CD4-positive, alpha-beta T cell treated with Interleukin-21 for 1 hour (primary cell): ENCODE measurements at places on chromosomes 4 and X.

DNA sequence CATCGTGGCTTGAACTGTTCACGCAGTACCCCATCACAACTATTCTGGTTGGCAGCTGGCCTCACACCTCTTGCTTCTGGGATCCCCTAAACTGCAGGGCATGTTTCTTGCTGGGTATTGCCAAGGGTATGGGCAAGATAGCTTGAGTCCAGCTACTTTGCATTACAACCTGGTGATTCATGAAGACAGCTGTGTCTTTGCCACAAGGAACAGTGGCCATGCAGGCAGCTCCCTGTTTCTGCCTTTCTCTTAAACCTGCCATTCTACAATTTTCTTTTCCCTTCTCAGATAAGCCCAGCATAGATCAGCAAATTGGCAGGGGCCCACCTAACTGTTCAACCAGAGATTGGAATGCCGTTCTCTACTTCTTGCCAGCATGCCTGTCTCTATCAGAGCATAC lies 42.8 kb downstream of the TENM3 start:
- no peak for DNase-seq

DNA sequence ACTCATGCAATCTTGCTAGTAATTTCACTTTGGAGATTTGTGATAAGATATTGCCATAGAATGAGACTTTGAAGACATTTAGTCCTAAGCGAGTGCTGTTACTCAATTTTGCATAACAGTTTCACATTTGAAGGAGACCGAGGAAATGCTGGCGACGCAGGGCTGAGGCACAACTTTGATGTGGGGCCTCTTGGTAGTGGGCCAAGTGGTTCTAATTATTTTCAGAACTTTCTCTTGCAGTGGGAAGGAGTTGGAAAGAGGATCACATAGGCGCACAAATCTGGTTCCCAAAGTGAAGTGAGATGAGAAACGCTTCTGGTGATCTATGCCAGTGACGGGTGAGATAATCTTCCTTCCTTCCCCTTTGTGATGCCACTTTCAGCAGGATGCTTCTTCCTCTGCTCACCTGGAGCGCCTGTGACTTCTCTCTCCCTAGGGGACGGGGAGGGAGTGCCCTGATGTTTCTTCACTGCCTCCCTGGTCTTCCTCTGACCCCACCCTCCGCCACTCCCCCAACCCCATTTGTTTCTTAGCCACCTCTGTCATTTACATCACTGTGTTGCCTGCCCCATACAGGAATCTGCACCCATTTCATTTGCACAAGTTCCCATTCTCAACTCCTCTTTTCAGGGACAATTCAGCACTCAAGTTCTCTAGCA lies 138.9 kb upstream of the MID1 start:
- no peak for DNase-seq

DNA sequence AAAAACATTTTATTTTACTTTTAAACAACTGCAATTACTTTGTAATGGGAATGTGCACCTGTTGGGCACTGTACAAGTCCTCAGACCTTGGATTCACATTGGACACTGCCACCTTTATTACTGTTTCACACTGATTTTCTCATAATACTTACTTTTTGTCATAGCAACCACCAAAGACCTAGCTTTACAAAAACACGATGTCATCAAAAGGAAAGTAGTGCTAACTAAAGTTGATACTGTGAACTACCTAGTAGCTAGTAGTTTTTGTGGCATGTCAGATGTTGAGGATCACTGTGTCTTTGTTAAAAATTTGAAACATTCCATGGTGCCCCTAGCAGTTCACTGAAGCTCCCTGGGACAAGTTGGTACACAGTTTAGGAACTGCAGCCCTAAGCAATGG lies 62.9 kb upstream of the HOPX start:
- DNase-seq: no peak

DNA sequence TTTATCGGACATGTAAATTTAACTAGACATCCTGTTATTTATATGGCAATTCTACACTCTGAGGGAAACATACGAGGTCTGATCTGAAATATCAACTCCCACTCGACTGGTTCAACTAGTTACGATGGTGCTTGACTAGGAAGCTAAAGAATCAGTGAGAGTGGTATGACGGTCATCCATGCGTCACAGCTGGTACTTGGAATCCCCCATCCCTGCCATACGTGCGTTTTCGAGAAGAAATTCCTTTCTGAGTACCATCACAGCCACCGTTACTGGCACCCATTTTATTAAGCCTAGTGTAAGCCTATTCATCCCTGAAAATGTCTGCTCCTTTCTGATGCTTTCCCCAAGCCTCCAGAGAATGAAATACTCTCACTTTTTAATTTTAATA lies 695 bp upstream of the PIGA start:
- peak; percentile 75 for DNase-seq

DNA sequence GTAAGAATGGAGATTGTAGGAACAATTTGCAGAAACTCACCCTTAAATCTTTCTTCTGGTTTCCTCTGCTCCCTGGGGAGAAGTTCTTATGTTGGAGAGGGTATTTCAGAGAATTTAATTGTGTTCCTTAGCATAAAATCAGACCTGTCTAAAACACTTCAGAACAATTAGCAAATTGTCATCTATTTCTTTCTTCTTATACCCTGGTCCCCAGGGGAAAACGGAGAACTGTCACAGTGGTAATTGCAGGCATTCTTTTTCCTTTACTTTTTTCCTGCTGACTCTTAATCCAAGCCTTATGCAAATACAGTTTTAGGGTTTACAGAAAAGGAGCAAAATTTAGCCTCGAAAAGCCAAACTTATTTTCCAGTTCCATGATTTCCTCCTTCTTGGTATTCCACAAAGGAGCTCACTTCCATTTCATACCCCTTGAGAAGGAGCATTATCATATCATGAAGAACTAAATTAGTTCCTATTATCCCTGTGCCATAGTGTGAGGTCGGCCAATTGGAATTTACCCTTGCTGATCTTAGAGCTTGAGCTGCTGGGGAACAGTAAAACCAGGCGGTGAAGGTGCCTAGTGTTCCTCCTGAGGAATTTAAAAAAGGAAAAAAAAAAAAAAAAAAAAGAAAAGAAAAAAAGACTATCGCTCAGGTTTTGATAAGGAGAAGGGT lies 173.8 kb downstream of the IL15 start:
- no peak for DNase-seq

- DNase-seq: no peak
These were observed 125.7 kb downstream of the ZC4H2 start for GRCh38 chrX:64850371-64851082.

DNA sequence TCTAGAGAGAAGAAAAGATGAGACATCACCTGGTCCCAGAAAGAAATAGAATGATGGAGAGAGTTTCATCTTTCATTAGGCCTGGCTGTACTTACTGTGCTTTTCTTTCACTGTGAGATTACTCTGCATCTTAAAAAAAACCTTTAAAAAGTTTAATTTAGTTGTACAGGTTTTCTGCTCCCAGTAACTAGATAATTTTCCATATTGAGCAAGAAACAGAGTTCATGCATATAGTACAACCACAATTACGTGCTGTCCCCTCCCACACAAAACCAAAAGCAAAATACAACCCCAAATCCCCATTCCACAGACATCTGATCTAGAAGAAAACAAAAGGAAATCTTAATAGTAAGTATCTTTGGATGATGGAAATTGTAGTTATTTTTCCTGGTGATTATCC lies 371.2 kb downstream of the SH2D1A start:
- DNase-seq: no peak

- DNase-seq: no peak
These were observed 79.1 kb downstream of the ELOVL6 start for GRCh38 chr4:110119337-110119736.

GRCh38 chr4:18689308-18690115 lies 668.0 kb upstream of the LCORL start:
- peak; percentile 37 for DNase-seq

DNA sequence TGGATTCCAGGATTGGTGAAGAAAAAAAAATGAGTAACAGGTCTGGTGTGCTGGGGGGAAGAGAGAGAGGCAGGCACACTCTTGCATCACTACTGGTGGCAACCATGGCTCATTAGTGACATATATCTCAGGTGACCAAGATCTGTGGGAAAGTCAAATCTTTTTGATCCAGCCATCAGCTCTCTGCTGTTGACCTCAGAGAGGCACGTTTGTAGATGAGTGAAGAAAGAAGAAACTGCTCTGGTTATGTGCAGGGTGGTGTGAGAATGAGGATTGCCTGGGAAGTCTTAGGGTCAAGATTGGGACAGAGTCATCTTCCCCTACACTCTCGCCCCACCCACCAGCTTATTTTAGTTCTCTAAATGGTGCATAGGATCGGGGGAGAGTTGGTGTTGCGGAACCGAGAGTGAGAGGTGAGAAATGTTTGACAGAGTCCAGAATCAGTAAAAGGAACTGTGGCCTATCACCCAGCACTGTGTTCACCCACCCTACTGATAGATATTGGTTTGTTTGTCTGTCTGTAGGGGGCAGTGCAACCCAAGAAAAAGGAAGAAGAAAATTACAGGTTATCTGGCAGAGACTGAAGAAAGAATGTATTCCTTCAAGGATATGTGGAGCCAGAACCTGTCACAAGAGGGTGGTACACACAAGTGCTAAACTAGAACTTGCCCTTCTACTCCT lies 21.9 kb downstream of the ARMCX6 start:
- peak; percentile 71 for DNase-seq

- DNase-seq: no peak
These were observed 106.2 kb downstream of the PRRG1 start for GRCh38 chrX:37455381-37455780.

DNA sequence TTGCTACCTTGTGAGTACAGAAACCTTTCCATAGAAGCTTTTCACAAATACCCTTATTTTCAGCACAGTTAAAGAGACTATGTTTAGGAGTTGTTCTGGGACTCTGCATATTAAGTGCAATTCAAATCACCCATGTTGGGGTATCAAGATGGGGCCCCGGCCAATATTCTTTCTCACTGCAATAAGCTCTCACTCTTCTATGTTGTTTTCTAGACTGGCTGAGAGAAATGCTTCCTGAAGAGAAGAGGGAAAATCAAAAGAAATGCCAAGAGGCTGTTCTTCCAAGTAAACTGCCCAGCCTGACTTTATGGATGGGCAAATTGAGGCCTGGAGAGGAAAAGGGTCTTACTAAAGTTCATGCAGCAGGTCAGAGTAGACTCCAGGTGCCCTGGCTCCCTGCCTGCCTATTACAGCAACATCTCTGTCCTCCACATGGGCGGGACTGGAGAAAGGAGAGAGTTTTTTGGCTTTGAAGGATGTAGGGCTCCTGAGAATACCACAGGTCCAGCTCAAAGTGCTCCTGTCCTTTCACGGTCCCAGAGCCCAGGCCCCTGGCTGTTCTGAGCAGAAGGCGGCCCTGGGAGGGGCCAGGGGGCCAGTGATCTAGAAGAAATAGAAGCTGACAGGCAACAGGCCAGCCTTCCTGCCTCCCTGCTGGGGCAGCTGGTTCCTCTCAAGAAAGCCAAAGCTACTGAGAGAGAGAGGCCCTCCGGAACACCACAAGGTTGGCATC lies 745 bp upstream of the IQSEC2 start:
- DNase-seq: no peak

DNA sequence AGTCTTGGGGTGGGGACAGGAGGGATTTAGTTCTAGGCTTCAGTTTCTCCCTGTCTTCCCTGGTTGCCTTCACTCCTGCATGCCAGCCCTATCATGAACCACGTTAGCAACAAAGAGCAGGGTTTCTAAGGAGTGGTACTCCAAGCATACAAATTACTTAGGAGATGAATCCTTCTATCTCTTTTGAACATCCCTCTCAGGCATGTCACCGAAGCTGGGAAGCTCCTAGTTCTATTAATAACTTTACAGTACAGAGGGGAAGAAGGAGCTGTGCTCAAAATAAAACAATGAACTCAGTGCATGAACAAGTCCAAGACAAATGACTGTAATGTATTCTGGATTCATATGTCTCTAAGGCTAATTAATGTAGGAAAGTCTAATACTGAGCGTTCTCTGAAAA lies 450.6 kb upstream of the RASGEF1B start:
- DNase-seq: no peak

DNA sequence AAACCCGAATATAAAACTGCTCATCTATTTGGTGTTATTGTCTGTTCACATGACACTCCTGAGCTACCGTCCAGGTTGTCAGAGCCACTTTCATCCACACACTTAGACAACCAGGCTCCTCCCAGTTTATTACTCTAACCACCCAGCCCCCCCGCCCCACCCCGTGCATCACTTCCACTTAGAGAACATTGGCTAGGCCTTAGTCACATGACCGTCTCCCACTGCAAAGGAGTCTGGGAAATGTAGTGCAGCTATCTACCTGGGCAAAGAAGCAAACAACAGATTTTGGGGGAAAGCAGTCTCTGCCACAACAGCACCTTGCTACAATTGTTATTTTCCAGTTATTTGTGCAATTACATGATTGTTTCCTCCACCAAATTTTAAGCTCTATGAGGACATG lies 57.6 kb upstream of the RBPJ start:
- DNase-seq: no peak

GRCh38 chr4:182576601-182577289 lies 333.5 kb downstream of the TENM3 start:
- no peak for DNase-seq

DNA sequence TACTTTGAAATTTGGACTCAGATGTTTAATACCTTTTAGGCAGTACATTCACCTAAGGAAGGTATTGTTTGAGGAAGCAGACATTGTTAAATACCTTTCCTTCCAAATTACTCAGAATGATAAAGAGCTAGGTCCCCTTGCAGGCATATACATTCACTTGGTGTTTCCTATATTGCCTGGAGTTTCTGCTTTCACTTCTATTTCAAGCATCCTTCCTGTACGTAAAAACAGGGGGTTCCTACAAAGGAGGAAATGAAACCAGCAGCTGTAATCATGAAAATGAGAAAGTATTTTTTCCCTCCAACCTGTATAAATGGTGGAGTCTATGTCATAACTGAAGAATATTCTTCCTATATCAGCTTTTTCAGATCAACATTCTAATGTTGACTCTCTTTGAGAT lies 90.4 kb upstream of the RASGEF1B start:
- DNase-seq: peak; percentile 56

GRCh38 chr4:159463235-159463634 lies 360.4 kb downstream of the RAPGEF2 start:
- no peak for DNase-seq

GRCh38 chr4:131613824-131614216 lies 1535.3 kb upstream of the PCDH10 start:
- no peak for DNase-seq

- DNase-seq: peak; percentile 74
These were observed 29.5 kb downstream of the MSL3 start for GRCh38 chrX:11787564-11787963.

- DNase-seq: no peak
These were observed 518.2 kb upstream of the HTR2C start for GRCh38 chrX:114065577-114066223.
